ENCODE measurements at places on chromosomes 7 and 10.

GRCh38 chr7:107879400-107880035, 11.5 kb upstream of the DLD start:
- peak; percentile 81 for DNase-seq

DNA sequence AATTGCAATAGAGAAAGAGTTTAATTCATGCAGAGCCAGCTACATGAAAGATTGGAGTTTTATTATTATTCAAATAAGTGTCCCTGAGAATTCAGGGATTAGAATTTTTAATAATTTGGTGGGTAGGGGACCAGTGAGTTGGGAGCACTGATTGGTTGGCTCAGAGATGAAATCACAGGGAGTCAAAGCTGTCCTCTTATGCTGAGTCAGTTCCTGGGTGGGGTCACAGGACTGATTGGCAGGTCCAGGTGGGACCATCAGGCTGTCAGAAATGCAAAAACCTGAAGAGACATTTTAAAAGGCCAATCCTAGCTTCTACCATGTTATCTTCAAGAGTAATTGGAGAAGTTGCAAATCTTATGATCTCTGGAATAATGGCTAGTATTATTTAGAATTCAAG, 56.0 kb upstream of the KAT6B start:
- no peak for DNase-seq

DNA sequence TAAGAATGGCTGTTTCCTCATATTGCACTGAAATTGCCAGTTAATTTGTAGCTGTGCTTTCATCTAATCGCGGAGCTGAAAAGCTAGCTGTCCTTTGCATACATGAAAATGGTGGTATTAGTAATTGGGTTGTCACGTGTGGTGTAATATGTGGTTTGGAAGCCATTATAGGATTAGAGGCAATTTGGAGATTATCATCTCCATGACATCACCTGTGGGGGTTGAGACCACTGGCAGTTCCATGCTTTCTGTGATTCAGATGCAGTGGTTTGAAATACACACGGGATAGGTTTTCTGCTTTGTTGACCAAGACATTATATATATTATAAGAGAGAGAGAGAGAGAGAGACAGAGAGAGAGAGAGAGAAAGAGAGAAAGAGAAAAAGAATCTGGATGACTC, 180.8 kb downstream of the RAB11FIP2 start:
- no peak for DNase-seq

DNA sequence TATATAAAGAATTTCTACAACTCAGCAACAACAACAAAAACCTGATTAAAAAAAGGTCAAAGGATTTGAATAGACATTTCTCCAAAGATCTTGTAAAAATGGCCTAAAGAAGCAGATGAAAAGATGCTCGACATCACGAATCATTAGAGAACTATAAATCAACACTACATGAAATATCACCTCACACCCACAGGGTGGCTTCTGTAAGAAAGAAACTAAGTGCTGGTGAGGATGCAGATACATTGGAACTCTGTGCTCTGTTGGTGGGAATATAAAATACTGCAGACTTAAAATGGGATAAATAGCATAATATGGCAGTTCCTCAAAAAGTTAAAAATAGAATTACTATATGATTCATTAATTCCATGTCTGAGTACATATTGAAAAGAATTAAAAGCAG, 38.3 kb upstream of the CDCA7L start:
- no peak for DNase-seq

- no peak for DNase-seq
These were observed 2.1 kb downstream of the AVPI1 start for GRCh38 chr10:97684866-97685394.

DNA sequence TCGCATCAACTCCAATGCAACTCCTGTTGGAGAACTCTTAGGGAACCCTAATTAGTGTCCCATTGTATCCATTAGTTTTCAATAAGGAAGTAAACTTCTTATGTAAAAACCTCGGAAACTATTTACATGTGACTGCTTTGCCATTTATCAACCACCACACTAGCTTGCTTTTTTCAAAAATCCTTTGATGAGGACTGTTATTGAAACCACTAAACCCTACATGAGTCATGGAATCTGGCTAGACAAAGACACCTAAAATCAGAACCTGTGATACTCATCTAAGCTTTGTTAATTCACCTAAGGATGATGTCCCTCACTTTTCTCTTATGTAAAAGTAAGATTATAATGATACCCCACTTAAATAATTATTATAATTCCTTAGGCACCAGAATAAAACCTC, 414.1 kb upstream of the ETV1 start:
- DNase-seq: no peak

Data from dermis blood vessel endothelial cell (primary cell).